CD4-positive, CD25-positive, alpha-beta regulatory T cell (primary cell): ENCODE measurements at places on chromosomes 16 and 17. TPM values are rescaled to one million over a fixed set of nuclear protein-coding genes. Genes with fewer than 3 reads are reported as not detected.

DNA sequence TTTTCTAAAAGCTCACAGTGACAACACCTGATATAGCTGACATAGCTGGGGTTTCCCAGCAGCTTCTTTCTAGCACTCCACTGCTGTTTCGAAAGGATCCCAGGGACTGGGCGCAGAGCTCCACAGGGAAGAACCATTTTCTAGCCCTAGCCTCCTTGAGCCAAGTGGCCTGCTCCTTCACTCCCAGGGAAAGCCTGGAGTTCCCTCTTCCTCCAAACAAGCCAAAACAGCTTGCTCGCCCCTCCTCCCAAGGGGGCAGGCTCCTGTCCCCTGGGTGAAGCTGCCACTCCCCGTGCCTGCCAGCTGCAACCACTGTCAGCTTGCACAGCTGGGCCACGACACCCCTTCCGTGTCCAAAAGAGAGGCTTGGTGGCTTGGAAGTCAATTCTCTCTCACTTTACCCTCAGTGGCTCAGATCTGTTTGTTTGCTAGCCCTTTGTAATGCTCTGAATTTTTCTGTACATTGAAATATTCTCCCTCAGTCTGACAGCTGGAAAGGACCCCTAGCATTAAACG is 59.8 kb downstream of the CYTH1 start:
- no peak for DNase-seq

GRCh38 chr16:7209598-7209997 is 123.0 kb upstream of the RBFOX1 start:
- no peak for DNase-seq

Gene GP2
- not detected for total RNA-seq

DNA sequence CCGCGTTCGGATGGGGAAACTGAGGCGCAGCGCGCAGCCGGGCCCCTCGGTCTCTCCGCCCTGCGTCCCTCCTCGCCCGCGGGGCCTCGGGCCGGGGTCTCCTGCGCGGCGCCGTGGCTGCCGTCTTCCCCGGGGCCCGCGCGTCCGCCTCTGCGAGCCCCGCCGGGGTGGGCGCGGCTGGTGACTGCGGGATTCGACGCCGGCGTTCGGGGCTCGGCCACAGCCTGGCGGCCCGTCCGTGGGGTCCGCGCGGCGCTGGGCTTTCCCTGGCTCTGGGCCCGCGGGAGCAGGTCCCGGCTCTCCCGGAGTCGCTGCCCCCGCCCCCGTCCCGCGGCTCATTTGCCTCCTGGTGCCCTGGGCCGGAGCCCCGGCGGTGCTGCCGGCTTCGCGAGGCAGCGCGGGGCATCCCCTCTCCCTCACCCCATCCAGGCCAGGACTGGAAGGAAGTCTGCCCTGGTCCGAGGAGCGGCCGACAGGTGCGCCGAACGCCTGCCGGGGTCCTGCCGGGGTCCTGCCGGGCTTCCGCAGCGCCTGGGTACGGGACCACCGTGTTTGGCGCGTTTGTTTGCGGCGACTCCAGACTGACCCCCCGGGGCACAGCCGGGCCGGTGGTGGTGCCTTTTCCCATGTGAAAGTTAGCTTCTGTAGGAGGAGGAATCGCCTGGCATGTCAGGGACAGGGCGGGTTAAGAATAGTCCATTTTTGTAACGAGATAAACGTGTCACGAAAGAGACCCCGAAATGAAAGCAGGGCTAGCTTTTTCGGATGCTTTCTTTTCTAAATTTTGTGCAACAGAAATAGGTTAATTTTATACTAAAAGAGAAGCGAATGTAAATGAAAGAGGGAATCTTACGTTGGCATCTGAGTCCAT is 671 bp downstream of the CHMP6 start:
- no peak for DNase-seq

DNA sequence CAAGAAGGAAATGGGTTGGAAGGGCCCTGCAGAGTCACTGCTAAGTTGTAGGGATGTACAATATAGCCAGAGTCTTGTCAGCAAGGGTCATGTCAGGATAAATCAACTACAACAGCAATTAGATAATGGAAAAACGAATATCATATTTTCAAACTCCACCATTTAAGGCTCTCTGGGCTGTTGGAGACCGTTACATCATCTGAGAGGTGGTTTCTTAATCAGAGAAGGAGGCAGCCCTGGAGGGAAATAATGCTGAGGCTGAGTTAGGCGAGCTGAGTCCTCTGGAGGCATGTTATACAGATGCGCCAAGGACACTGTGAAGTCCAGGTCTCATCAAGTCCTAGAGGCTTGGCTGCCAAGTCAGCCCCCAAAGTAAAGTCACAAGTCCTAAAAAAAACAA is 30.3 kb downstream of the LYRM9 start:
- no peak for DNase-seq

DNA sequence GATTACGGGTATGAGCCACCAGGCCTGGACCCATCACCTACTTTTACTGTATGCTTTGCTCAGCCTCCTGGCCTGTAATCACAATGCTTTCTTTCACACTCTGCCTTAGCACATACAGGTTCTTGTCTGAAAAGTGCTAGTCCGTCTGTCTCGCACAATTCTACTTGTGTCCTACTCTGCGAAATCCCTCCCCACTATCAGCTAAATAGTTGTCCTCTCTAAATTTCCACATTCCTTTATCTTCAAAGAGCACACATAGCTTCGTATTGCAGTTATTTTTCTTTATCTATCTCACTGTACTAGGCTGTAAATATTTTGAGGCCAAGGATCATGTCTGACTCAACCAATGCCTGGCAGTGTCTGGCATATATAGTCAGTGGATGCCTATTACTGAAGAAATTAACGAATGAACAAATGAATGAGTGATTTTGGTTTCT is 38.5 kb upstream of the ETV4 start:
- no peak for DNase-seq

- DNase-seq, result no peak
These were observed 10.0 kb downstream of the CACNA1H start for GRCh38 chr16:1162701-1163566.

DNA sequence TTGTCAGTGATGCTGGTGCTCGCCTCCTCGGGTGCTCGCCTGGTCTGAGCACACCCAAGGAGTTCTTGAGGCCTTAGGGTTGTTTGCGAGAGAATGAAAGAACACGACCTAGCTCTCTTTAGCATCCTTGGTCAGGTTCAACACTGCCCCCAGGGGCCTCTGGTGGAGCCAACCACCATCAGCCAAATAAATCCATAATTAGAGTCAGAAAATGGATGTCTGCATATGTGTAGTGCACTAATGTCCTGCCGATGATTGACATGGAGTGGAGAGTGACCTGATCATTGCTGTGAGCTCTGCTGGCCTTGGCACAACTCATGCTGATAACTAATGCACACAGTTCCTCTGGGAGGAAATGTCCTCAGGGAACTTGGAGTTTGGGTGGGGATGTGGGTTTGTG is 8.2 kb upstream of the STH start:
- no peak for DNase-seq

- DNase-seq, result peak; percentile 37
These were observed 22.7 kb downstream of the BCO1 start for GRCh38 chr16:81261049-81261648.

DNA sequence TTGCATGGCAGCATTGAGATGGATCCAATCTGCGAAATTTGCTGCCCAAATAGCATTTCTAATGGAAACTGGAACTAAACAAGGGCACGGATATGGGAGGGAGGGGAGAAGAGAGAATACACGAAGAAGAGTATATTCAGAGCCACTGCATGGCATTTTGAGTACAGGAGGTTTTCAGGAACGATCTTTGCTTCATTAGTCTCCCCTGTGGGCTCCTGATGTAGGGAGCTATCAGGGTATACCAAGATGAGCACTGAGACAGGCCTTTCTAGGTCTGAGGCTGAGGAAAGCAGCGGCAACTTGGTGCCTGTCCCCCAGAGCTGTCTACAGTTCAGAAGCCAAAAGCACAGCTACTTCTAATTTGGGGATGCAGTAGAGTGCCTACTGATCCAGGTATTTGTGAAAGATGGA is 257.7 kb upstream of the PMFBP1 start:
- DNase-seq, result no peak

- DNase-seq, result no peak
These were observed 40.0 kb upstream of the CD300E start for GRCh38 chr17:74663561-74663960.

DNA sequence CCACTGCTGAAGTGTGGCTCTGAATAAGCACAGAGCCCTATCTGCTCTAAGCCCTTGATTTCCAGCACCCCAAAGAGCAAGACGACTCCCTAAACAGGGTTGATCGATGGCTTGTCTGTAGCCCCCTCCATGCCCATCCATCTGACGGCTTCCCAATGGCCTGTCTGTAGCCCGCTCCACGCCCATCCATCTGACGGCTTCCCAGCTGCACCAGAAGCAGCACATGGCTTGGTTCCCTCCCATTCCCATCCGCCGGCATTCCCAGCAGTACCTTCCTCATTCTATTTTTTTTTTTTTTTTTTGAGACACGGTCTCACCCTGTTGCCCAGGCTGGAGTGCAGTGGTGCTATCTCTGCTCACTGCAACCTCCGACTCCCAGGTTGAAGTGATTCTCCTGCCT is 64.5 kb downstream of the RBFOX3 start:
- DNase-seq, result no peak

DNA sequence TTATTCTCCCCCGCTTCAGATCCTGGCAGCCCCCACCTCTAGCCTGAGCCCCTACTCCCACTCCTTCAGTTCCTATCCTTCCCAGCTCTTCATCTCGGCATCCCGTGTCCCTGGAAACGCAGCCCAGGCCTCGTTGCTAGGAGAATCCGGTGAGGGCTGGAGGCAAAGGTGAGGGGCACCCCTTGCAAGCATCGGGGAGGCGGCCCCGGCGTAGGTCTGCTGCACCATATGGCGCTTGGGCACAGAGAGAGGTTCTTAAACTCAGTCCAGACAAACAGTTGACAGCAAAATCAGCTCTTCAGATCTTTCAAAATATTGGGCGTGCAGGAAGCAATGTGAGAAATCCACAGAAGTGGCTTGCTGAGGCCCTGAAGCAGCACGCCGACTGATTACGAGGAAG is 15.0 kb downstream of the SLC38A8 start:
- no peak for DNase-seq

- DNase-seq, result no peak
These were observed 35.2 kb upstream of the CAPN15 start for GRCh38 chr16:492211-492875.

DNA sequence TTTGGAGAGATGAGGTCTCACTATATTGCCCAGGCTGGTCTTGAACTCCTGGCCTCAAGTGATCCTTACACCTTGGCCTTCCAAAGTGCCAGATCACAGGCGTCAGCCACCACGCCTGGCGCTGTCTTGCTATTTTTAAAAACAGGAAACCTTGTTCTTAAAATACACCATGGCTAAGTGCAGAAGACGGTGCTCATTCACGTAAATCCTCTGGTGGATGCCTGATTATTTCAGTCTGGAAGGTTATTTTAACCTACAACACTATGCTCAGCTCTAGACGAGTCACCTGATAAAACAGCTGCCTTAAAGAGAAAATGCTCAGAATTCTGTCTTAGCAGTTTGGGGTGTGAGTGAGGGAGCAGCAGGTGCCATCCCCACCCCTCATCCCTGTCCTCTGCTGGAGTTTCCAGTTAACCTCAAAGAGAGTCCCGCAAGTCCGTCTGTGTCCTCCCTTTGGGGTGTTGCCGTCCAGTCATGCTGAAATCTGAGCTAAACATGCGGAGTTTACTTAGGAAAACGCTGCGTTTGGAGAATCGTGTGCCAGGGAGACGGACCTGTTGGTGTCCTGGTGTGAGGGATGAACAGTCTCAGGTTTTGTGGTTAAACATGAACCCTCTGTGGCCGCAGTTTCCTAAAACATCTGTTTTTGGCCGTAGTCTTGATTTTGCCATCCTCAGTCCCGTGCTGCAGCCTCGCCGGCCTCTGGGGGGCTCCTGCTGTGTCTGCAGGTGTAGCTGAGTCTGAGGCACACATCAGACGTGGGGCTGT is 17.1 kb downstream of the SPG7 start:
- DNase-seq, result no peak

Gene EEF2K
- 20.1 TPM for total RNA-seq

DNA sequence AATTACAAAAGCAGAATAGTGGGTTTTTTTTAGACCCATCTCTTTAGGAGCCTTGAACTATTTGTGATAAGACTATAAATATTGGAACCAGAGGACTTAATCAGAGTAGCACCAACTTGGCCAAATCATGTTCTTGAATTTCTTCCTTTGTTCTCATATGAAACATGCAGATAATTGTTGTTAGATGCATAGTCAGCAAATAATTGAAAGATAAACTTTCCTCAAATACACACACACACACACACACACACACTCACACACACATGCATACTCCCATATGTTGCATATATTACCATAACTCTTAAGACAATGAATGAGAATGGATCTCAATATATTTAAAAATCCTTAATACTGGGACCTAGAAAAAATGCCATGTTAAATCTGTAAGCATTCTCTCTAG is 310.4 kb downstream of the KCNJ2 start:
- DNase-seq, result no peak

- no peak for DNase-seq
These were observed 249.8 kb downstream of the CDH11 start for GRCh38 chr16:64872101-64872500.

Gene ATXN7L3
- 103 TPM for total RNA-seq

Gene VAC14
- total RNA-seq, result 38.8 TPM

DNA sequence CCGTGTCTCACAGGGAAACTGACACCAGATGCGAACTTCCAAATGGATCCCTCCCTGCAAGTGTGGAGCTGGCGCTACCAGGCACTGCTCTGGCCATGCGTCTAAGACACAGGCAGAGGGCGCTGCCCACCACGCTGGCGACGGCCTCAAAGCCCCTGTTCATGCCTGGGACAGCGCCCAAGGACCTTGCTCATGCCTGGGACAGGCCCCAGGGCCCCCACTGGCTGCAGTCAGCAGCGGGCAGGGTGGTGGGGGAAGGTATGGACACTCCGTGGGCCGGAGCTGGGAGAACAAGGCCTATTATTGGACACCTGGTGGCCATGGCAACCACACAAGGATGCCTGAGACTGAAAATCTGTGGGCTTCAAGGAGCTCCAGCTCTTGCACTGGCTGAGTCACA is 8.8 kb downstream of the ZG16B start:
- DNase-seq, result peak; percentile 34

Gene ITFG1
- total RNA-seq, result 35.9 TPM

- no peak for DNase-seq
These were observed 52.4 kb upstream of the ENDOV start for GRCh38 chr17:80362428-80363119.

GRCh38 chr17:8520981-8521380 is 85.3 kb downstream of the NDEL1 start:
- no peak for DNase-seq

DNA sequence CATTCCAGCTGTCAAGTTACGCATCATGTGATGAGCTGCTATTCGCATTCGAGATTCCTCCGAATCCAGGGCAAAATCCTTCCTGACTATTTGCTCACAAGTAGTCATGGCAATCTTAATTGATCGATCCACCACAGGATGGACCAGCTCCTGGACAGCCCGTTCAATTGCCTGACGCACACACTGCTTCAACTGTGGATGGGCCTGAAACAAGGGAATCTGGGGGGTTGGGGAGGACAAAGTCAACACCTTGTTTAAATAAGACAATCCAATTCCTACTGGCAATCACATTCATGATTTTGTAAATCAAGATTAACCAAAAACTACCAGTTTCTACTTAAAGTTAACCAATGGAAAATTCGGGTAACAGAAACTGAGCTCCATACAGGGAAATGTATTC is 28.4 kb downstream of the SETD6 start:
- no peak for DNase-seq

Gene FAM20A
- total RNA-seq, result not detected
